ENCODE measurements at places on chromosomes 11 and 22.

DNA sequence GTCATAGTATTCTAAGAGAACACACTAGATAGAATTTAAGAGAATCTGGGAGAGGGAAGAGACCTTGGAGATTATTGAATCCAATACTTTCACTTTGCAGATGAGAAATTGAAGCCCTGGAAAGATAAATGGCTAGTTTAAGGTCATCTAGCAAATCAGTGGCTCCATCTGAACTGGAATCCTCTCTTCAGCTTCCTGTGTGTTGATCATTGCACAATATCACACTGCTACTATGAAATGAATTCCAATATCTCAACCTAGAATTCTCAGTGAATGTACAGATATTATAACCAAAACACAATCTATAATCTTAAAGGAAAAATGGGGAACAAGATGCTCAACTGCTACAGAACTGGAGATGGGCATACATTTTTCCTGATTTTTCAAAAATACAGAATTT is 44.1 kb downstream of the DCUN1D5 start:
- DNase-seq: no peak

GRCh38 chr11:86802146-86802545 is 1.8 kb downstream of the PRSS23 start:
- DNase-seq: no peak

- DNase-seq: no peak
These were observed 23.1 kb downstream of the PTPN5 start for GRCh38 chr11:18768472-18768901.

DNA sequence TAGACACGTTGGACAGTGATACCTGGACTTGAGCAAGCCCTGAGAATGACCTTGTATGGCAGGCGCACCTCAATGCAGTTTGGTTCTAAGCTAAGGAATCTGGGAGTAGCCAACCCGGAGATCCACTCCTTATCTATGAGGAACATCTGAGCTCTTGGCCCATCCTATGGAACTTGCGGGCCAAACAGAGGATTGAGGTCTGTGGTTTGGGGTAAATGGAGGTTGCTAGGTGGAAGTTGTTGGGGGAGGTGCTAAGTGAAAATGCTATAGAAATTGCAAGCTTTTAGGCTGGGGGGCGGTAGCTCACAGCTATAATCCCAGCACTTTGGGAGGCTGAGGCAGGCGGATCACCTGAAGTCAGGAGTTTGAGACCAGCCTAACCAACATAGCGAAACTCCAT is 8.9 kb downstream of the GDPD5 start:
- no peak for DNase-seq

- no peak for DNase-seq
These were observed 93.5 kb downstream of the CELSR1 start for GRCh38 chr22:46443850-46444389.

DNA sequence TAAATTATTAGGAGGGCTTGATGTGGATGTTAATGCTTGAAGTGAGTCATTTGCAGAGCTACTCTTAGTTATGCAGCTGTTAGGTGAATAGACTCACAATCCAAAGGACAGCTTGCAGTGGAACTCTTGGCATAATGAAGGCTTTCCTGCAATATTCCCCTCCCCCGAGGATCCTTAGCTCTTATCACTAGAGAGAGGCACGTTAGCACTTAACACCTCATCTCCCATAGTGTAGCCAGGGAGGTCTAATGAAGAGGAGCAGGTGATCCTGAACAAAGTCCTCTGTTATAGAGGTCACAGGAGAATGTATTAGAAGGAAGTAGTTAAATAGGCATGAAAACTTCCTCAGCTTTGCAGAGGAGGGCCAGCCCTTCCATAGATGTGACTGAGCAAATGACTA is 919.2 kb upstream of the FAT3 start:
- no peak for DNase-seq
